ENCODE measurements at places on chromosomes 16 and 17.

- DNase-seq: no peak
These were observed 20.0 kb downstream of the MAP3K14 start for GRCh38 chr17:45296833-45297124.

DNA sequence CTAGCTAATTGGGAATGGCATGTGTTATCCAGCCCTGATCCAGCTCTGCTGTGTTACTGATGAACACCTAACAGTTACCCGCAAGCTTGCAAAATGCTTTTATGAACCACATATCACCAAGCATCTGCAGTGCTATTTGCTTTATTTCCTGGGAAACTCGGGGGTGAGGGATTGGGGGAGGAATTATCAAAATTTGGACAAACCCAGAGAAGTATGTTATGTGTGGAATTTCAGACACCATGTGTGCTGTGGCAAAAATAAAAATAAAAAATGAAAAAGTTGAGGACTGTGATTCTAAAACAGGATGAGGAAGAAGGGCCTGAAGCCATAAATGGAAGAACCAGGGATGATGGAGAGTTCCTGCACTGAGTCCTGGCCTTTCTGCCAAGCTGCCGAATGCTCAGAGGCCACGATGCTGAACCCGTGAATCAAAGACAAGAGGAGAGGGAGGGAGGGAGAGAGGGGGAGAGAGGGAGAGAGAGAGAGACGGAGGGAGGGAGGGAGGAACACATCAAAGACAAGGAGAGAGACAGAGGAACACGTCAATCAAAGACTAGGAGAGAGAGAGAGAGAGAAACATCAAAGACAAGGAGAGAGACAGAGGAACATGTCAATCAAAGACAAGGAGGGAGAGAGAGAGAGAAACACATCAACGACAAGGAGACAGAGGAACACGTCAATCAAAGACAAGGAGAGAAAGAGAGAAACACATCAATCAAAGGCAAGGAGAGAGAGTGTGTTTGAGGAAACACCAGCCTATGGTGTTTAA lies 89.8 kb downstream of the MRM3 start:
- no peak for DNase-seq

DNA sequence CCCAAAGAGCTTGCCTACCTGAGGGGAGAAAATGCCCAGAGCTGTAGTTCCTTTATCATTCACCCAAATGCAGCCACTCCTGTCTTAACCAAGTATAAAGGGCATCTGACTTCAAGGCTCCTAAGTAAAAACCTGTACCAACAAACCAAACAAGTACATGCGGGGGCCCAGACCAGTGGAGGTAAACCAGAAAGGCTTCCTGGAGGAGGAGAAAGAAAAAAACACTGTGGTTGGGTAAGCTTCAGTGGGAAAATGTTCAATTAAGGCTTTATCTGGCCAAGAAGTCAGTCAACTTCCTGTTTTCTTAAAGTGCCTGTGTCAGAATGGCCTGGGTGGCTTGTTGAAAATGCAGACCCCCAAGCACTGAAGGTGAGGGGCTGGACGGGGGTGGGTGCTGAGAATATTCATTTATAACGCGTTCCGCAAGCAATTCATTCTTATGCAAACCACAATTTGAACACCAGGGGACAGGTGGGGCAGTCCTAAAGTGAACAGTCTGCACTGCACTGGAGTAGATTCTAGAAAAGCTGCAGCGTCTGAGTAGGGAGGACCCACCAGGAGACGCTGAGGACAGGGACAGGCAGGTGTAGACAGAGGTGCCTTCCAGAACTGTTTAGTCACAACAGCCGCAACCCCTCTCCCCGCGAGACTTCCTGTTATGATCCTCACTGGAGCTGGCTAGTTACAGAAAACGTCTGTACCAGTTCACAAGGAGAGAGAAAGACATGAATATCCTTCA lies 467.1 kb downstream of the SOX9 start:
- DNase-seq: no peak

DNA sequence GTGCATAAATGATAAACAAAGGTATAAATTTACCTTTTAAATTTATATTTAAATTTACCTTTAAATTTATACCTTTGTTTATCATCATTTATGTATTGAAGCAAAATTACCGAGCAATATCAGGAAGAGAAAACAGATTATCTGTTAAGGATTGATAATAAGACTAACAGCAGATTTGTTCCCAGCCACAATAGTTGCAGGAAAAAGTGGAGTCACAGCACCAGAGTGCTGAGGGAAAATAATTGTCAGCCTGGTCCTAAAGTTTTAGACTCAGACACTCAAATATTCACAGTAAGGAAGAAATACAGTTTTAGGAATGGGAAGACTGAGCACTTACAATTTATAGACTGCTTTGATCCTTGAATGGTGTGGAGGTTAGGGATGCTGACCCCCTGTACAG lies 117.2 kb downstream of the MAP2K4 start:
- no peak for DNase-seq

DNA sequence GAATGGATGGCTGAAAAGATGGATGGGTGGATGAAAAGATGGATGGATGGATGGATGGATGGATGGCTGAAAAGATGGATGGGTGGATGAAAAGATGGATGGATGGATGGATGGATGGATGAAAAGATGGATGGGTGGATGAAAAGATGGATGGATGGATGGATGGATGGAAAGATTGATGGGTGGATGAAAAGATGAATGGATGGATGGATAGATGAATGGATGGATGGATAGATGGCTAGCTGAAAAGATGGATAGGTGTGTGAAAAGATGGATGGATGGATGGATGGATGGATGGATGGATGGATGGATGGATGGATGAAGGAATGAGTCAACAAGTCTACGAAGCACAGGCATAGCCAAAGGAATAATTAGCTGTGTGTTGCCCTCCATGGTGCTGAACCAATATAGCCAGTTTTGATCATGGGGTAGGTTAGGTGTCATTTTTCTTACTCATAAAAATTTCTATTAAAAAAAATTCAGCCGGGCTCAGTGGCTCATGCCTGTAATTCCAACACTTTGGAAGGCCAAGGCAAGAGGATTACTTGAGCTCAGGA lies 41.1 kb downstream of the NLRC5 start:
- DNase-seq: no peak

GRCh38 chr16:51569203-51569931 lies 418.3 kb upstream of the SALL1 start:
- no peak for DNase-seq

DNA sequence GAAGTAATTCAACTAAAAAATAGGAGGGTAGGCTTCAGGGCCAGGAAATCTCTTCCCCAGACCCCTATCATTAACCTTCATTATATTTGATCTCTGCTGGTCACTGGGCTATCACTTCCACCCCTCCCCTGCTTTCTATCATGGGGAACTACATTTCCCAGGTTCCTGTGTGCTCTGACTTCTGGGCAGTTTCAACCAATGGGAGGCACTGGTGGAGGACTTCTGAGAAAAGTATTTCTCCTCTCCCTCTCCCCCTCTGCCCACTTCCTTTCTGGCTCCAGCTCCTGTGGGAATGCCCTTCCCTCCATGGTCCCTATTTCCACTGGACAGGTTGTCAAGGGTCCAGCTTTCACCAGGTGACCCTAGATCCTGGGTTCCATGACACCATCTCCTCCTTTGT lies 364.4 kb downstream of the C16orf95 start:
- no peak for DNase-seq

- no peak for DNase-seq
These were observed 12.9 kb downstream of the PTRH2 start for GRCh38 chr17:59694344-59694743.

GRCh38 chr16:30969246-30969842 lies 11.8 kb downstream of the SETD1A start:
- DNase-seq: peak; percentile 73

DNA sequence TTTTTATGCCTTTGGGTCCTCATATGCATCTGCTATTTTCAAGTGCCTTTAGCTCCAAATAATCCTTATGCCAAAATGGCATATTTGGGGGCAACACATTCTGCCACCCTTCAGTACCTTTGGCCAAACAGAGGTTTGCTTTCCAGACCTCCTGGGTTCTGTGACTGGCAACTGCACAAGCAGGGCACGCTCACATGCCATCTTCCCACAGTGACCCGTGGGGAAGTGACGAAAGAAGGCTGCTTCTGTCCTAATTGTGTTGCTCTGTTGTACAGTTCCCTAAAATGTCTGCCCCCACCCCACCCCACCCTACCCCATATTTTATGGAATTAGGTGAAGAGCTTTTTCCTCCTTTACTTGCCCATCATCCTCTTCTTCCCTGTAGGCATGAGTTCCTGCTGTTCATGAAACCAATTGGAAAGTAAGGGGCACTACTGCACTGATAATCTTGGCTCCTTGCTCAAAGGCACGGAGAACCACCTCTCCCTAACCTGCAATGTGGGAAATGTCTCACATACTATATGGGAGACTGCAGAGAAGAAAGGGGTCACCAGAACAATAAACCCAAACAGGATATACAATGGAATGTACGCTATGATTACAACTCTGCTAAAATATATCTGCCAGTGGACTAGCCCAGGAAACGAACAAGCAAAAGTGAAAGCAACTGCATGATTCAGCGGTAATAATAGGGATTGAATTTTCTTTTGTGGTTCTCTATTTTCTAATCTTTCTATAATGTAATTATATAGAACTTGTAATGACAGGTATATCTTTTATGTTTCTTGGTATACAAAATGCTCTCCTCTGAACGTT lies 3.3 kb upstream of the SLFN12L start:
- DNase-seq: peak; percentile 79

- no peak for DNase-seq
These were observed 2.0 kb upstream of the RASL10B start for GRCh38 chr17:35729405-35729833.

DNA sequence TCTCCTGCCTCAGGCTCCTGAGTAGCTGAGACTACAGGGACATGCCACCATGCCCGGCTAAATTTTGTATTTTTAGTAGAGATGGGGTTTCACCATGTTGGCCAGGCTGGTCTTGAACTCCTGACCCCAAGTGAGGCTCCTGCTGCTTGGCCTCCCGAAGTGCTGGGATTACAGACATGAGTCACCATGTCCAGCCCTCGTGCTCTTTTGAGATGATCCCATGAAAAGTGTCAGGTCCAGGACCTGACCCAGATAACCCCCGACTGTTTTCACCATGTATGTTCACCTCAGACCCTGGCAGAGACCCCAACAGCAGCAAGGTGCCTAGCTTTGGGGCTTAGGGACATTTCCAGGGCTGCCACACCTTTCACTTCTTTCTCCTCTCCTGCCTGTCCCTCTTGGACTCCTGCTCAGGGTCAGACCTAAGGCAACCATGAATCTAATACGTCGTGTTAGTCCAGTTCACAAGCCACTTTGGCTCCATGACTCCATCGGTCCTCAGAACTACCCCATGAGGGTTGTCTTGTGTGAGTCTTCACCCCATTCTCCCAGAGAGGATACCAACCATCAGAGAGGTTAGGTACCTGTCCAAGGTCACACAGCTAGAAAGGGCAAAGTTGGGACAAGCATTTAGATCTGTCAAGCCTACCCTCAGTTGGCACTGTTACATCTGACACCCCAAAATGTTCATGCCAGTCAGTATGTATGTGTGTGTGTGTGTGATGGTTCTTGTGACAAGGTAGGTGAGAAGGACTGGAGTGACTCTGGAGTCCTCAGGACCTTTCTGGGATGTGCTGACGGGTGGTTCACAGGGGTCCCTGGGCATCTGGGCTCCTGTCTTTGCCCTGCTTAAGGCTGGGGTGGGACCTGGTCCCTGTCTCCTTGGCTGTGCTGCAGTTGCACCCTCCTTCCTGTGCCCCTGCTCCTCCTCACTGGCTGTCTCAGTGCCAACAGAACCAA lies 23.1 kb upstream of the MAP3K14 start:
- no peak for DNase-seq

DNA sequence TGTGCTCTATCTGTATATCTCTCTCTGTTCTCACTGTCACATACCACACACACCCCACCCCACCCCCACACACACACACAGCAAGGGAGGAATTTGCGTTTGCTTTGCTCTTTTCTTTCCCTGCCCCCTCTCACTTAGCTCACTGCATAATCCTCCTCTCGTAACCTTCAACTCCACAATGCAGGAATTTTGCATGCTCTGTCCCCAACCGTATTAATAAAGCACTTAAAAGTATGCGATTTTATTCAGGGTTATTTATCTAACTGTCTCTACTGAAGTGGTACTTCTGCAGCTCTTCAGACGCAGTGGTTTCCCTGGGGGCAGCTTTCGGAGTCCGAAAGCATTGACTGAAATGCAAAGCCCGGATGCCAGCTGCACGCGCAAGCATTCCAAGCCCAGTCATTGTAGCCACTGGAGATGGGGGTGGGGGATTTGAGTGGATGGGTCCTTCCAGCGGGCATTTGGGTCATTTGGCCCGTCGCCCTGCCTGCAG lies 105.4 kb upstream of the RBFOX1 start:
- DNase-seq: no peak

DNA sequence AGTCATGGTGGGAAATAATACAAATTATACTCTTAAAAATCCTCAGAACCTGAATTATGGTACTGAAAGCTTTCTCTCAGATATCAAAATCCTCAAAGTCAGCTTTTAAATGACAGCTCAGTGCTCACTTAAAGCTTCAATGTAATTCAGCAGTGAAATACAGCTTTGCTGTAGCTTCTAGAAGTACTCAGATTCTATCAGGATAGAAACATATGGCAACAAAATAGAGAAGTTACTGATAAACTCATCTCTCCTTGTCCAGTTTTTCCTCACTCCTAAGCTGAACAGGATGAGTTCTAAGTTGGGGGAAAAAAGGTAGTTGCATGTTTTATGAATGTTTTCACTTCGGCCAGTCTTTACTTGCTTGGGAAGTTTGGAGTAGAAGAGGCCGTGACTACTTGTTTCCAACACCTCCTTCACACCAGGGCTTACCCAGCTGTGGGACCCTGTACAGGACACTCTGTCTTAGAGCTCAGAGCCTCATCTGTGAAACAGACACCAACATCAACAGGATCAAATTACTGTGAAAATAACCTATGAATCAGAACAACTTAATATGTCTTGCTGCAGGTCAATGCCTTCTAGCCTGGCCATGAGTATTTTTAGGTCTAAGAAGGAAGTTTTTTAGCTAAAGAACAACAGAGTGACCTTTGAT lies 30.2 kb downstream of the OGFOD1 start:
- no peak for DNase-seq

GRCh38 chr17:61837175-61838051 lies 25.9 kb downstream of the BRIP1 start:
- no peak for DNase-seq
